ENCODE measurements at places on chromosomes 6 and 20.

DNA sequence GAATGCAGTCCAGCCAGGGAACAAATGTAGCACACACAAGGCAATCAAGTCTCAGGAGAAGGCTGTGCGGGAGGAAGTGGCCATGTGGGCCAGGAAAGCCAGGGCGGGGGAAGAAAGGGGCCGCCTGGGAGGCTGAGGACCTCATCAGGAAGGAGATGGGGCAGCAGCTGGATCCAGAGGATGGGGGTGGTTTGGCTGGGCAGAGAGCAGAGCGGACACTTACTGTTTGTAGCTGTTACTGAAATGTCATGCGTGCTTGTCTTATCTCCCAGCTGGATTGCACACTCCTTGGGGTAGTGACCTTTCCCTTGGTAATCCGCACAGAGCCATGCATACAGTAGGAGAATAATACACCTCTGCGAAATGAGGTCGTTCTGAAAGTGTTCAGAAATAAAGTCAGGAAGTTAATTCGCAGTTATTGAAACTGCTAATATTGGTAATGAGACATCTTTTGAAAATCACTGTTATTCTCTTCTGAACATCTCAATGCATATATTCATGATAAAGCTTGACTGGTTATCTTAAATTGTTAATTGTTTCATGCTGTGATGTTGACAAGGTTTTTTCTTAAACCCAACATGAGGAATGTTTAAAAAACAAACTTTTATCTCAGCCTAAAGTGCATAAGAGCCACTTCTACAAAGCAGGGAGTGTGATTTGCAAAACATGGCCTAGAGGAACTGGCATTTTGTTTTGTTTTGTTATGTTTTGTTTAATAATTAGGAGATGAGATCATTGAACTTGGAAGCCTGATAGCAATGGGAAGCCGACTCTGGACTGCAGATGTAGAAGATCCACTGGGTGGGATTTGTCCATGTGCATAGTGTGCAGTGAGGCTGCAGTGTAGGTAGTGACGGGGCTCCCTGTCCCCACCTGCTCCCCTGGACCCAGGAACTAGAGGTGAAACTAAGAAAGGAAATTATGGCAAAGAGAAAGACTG lies 18.0 kb upstream of the MAP3K4 start:
- no peak for DNase-seq

- no peak for DNase-seq
Measured at GRCh38 chr6:41975276-41975675, 33.7 kb upstream of the CCND3 start.

GRCh38 chr6:169046483-169047192 lies 207.0 kb downstream of the THBS2 start:
- no peak for DNase-seq

- DNase-seq, result peak; percentile 55
Measured at GRCh38 chr6:80133020-80133419, 26.5 kb downstream of the BCKDHB start.

DNA sequence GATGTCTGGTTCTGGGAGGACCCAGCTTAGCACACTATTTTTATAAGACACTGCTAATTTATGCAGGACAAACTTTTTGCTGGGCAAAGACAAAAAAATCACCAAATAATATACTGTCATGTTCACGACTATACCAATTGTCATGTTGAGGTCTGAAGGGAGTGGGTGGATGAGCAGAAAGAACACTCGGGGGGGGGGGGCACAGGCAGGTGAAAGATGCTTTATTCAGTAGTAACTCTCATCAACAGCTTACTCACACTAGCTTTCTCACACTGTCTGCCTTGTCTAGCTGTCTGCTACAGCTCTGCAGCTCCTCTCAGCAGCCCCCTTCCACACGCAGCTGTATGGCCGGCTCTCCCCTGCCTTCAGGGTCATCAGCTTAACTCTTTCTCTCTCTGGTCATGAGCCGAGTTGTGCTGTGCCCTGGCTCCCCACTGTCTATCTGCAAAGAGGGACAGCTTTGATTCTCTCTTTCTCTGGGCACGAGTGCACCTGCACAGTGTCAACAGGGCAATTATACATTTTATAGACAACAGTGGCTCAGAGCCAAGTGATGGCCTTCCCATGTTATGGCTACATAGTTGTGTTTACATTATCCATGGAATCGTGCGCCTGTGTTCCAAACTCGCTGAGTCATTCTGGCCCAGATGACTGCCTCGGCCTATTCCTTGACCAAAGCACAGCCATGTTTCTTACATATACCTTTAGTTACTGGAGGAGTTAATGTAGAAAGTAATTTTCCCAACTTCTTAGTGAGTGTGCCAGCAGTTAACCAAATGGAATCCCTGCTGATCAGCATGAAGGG lies 187.7 kb upstream of the PRSS16 start:
- peak; percentile 98 for DNase-seq

GRCh38 chr6:42796171-42796570 lies 14.3 kb downstream of the BICRAL start:
- no peak for DNase-seq

GRCh38 chr6:3753228-3753835 lies 1.8 kb upstream of the PXDC1 start:
- DNase-seq, result no peak

DNA sequence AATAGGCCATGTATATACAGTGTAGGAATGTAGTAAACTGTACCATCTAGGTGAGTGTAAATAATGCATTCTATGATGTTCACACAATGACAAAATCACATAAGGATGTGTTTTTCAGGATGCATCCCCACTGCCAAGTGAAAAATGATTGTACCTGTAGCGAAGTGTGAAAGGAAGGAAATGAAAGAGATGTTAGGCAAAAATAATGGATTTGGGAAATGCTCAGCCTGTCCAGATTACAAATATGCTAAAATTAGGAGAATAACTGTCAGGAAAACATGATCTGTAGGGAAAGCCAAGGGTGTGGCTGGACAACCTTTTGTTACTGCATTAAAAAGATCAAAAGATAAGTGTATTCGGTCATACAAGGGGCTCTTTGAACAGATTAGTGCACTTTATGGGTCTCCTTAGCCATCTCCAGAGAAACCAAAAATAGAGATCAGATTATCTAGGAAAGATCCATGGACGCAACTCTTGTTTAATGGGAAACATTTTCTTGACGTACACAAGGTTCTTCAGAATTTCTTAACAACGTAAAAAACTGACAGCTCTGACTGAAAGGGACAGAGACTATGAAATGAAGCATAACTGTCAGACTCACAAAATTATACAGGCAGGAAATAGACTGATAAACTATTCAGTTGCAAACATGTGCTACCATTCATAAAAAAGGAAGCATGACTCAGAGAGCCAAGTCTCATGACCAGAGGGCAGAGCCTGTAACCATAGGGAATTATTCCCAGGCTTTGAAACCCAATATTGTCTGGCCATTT lies 253.6 kb upstream of the RAB32 start:
- no peak for DNase-seq

GRCh38 chr6:93017213-93017612 lies 402.1 kb downstream of the EPHA7 start:
- no peak for DNase-seq

DNA sequence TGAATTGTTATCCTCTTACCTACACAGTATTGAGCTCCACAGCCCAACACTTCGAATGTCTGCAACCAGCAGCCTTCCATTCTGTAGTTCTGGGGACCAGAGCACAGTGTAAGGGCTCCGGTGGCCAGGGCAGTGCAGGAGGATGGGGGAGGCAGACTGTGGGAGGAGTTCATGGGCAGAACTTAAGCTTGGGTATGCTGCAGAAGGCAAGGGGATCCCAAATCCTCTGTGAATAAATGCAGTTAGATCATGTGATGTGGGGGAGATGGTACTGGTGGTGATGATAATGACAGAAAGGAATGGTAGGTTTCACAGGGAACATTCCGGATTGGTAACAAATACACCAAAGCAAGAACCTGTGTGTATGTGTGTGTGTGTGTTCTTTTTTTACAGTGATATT lies 26.5 kb upstream of the CNKSR3 start:
- DNase-seq, result no peak

DNA sequence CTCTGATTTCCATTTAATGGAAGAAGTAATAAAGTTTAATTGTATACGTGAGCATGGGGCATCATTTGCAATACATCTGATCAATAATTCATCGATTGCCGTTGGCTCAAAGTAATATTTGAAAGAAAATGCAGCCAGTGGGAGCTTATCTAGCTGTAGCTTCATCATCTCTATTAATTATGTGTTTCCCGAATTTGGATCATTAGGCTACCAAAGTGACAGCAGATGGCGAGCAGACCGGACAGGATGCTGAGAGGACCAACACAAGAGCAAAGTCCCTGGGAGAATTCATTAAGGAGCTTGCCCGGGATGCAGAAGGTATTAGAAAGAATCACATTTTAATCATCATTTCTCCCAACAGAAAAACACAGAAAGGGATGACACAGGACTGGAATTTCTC lies 327.1 kb downstream of the ARHGAP18 start:
- DNase-seq, result no peak

DNA sequence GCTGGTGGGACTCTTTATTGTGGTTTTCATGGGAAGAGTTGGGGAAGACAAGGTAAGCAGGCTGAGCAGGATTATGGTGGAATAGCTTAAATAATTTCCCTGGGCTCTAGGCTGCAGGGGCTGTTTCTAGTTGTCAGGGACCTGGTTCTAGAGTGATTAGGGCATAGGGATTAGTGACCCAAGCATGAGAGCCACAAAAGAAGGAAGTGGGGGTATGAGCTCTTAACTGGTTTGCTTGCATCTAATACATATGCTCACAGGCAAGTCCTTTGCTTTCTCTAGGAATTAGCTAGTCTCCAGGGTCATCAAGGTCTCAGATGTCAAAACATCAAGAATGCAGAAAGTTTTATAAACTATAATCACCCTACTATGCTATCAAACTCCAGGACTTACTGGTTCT lies 67.5 kb upstream of the NRN1 start:
- DNase-seq, result no peak

DNA sequence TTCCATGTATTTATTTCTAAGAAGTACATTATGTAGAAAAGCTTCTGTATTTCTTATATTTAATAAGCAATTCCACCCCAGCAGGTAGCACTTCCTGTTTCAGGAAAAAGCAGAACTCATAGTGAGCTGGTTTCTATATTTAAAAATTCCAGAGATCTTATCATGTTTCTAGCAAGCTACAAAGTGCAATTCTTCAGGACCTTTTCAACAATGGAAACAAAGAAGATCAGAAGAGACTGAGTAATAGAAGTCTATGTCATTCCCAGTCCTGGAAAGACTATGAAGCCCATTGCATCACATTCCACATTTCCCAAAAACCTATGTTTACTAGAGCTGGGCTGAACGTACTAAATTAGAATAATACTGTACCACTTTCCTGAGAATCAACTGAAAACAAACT lies 302.6 kb upstream of the NRSN1 start:
- DNase-seq, result no peak

DNA sequence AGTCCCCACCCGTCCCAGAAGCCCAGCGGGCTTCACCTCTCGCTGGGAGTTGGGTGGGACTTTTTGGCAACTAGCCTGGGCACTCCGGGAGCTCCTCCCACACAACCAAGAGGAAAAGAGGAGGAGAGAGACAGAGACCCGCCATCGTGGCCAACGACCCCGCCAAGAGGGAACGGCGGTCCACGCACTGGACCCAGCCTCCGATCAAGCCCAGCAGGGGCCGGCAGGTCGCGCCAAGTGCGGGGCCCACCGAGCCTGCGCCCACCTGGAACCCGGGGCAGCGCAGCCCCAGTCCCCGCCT lies 3.0 kb upstream of the TMEM14C start:
- DNase-seq, result peak; percentile 29

- peak; percentile 36 for DNase-seq
Measured at GRCh38 chr6:111057074-111057752, 30.1 kb upstream of the SLC16A10 start.

GRCh38 chr6:166999884-167000253 lies 672 bp downstream of the CEP43 start:
- DNase-seq, result no peak

GRCh38 chr6:167796192-167796981 lies 30.3 kb upstream of the AFDN start:
- peak; percentile 75 for DNase-seq

DNA sequence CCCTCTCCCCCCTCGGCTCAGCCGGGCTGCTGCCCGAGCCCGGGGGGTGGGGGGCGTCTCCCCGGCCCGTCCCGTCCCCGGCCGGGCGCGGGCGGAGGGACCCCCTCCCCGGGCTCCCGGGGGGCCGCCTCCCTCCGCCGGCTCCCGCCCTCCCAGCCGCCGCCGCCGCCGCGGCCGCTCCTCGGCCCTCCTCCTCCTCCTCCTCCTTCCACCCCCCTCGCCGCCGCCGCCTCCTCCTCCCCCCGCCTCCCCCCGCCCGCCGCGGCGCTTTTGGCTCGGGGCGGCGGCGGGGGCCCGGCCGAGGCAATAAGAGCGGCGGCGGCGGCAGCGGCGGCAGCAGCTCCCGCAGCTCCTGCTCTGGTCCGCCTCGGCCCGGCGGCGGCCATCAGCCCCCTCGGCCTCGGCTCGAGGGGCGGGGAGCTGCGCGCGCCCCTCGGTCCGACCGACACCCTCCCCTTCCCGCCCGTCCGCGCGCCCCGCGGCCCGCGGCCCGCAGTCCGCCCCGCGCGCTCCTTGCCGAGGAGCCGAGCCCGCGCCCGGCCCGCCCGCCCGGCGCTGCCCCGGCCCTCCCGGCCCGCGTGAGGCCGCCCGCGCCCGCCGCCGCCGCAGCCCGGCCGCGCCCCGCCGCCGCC lies 38.7 kb downstream of the GNAS start:
- DNase-seq, result peak; percentile 92

DNA sequence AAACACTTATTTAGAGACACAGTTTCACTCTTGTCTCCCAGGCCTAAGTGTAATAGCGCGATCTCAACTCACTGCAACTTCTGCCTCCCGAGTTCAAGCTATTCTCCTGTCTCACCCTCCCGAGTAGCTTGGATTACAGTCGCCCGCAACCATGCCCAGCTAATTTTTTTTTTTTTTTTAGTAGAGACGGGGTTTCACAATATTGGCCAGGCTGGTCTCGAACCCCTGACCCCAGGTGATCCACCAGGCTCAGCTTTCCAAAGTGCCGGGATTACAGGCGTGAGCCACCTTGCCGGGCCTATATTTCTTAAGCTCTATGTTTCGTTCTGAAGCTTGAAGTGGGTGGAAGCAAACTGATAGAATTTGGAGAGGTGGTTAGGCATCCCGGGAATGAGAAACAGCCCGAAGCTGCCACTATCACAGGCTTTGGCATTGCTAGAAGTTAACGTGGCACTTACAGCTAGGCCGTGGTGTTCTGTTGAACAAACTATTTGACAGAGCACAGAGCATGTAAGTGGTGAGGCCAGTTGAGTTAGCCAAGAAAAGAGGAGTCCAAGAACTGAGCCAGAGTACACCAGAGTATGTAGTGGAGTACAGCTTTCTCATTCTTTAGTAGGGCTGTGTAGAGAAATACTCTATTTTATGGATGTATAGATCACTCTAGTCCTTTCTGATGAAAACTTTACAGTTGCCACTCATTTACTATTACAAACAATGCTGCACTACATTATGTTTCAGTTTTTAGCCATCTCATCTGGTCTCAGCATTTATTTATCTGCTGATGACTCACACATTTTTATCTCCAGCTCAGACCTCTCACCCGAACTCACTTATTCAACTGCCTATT lies 62.0 kb upstream of the HFE start:
- DNase-seq, result peak; percentile 18
